ENCODE measurements at places on chromosomes 5 and 9.

DNA sequence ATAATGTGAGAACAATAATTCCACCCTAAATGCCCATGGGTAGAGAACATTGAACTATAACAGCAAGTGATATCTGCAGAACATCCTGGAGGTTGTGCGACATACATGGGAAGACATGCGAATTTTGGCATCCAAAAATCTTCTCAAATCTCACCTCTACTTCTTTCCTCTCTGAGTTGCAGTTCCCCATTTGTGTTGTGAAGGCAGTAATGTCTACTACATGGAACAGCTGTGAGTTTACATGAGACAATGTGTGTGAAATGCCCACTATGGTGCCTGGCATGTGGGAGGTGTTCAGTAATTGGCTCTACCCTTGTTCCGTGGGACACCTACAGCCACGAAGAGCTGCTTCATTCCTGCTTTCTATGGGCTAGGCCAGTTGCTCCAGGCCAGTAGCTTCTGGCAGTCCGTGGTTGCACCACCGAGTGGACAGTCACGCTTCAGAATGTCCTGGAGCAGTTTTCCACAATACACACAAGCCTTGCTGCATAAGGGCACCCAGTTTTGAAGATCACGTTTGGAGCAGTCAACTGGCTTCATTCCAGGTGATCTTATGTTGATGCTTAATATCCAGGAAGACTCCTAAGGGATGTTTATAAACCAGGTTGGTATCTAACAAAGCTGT lies 297.7 kb downstream of the DEPDC1B start:
- no peaks in the 10 kb centered on the region for H3K27me3 ChIP-seq
- no peak for DNase-seq

- H3K27me3 ChIP-seq = no peaks in the 10 kb centered on the region
- no peaks in the 10 kb centered on the region for H3K4me1 ChIP-seq
- H3K27ac ChIP-seq = peak overlapping the region; percentile 66
- DNase-seq = no peak
Measured at GRCh38 chr9:130824643-130825350, 10.3 kb upstream of the ABL1 start.

GRCh38 chr9:209143-209758 lies 5.4 kb upstream of the DOCK8 start:
- no peak overlapping the region for H3K27ac ChIP-seq
- H3K4me3 ChIP-seq = no peak overlapping the region
- no peaks in the 10 kb centered on the region for H3K36me3 ChIP-seq

DNA sequence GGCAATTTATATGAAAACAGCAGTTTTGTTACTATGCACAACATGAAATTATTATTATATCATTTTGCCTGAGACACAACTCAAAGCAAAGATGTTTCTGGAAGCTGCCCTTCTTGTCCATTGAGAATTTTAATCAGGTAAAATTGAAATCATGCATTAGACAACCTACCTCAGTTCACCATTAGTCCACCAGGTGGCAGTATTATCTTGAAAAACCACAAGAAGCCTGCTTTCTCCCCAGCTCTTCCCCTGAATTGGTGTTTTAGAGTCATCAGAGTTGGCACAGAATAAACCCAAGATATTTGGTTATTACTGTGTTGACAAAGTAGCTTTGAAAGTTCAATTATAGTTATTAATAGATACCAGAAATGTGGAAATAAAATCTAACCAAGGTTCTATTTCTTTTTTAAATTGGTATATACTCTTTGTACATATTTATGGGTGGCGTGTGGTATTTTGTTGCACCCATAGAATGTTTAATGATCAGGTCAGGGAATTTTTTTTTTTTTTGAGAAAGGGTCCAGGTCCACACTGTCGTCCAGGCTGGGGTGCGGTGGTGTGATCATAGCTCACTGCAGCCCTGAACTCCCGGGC lies 25.7 kb downstream of the UTP15 start:
- peak; percentile 34 for DNase-seq
- H3K36me3 ChIP-seq = no peaks in the 10 kb centered on the region
- H3K27ac ChIP-seq = no peak overlapping the region
- H3K4me1 ChIP-seq = no peaks in the 10 kb centered on the region
- H3K4me3 ChIP-seq = no peak overlapping the region

- H3K27ac ChIP-seq = no peak overlapping the region
- no peaks in the 10 kb centered on the region for H3K4me1 ChIP-seq
- H3K36me3 ChIP-seq = no peaks in the 10 kb centered on the region
- no peak for DNase-seq
- no peaks in the 10 kb centered on the region for H3K27me3 ChIP-seq
Measured at GRCh38 chr9:70080481-70081119, 37.0 kb downstream of the MAMDC2 start.

GRCh38 chr9:79116041-79116440 lies 455.7 kb upstream of the TLE4 start:
- H3K36me3 ChIP-seq = no peaks in the 10 kb centered on the region
- no peaks in the 10 kb centered on the region for H3K4me1 ChIP-seq
- H3K27ac ChIP-seq = no peak overlapping the region
- H3K4me3 ChIP-seq = no peak overlapping the region
- no peaks in the 10 kb centered on the region for H3K27me3 ChIP-seq

Measured in thymus (tissue), 14 donors.